ENCODE measurements at places on chromosomes 2 and 18.

DNA sequence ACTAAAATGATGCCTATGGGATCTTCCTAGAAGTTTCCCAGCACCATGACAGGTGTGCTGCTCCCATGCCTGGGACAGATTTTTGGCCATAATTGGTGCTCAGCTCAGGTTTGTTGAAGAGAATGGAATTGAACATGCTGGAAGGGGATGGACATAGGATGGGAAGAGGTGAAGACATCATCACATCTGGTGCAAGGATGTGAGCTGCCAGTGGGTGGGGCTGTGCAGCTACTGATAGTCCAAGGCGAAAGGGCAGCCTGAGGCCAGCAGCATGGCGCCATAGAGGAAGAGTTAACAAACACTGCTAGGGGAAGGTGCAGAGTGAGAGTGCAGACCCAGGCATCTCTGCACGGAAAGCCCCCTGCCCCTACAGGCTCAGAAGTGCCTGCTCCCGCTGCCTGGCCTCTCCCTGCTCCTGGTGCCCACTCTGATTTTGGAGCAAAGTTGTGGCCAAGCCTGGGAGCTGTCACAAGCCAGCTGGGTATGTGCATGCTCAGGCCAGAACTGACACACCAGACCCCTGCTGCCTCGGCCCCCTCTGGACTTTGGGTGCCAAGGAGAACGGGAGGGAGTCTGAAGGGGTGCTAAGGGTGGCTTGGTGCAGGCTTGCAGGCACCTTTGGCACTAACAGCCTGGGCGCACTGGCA is 178.6 kb downstream of the ZBTB7C start:
- no peak for DNase-seq

- DNase-seq: no peak
These were observed 5.4 kb downstream of the CRYGD start for GRCh38 chr2:208118918-208119317.

DNA sequence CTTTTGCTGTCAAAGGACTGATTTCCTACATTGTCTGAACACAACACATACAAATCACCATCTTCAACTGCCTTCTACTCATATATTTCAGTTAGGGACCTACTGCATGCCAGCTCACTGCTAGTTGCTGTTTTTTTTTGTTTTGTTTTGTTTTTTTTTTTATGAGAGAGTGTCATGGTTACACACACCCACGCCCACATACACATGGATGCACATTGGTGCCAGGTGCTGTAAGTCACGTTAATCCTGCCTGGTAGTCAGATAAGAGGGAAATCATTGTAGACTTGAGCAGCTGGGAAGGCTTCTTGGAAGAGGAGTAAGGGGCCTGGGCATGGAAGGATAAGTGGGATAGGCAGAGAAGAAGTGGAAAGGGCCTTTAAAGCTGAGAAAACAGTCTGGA is 209.9 kb downstream of the TDRD15 start:
- no peak for DNase-seq

- DNase-seq: no peak
These were observed 18.3 kb upstream of the ACYP2 start for GRCh38 chr2:54097124-54097523.

- DNase-seq: no peak
These were observed 45.2 kb downstream of the TPO start for GRCh38 chr2:1458432-1458831.

- no peak for DNase-seq
These were observed 324.6 kb upstream of the RND3 start for GRCh38 chr2:150812066-150812465.

- no peak for DNase-seq
These were observed 23.8 kb downstream of the GRHL1 start for GRCh38 chr2:9975328-9975727.

DNA sequence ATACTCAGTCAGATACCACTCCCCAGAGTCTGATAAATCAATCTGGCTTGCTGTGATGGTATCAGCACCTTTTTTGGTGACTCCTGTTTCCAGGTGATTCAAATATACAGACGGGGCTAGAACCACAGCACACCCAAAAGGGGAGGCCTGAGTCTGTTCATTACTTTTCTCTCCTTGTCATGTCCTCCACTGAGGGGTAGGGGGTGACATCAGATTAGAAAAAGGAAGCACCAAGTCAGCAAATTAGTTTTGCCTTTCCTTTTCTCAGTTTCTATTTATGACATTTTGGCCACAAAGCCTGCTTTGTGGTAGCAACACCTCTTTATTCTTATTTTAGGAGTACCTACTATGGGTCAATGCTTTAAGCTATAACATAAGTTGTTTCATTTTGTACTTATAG is 127.4 kb downstream of the CCDC102B start:
- no peak for DNase-seq

- no peak for DNase-seq
These were observed 182.1 kb downstream of the AGAP1 start for GRCh38 chr2:235675678-235676535.

DNA sequence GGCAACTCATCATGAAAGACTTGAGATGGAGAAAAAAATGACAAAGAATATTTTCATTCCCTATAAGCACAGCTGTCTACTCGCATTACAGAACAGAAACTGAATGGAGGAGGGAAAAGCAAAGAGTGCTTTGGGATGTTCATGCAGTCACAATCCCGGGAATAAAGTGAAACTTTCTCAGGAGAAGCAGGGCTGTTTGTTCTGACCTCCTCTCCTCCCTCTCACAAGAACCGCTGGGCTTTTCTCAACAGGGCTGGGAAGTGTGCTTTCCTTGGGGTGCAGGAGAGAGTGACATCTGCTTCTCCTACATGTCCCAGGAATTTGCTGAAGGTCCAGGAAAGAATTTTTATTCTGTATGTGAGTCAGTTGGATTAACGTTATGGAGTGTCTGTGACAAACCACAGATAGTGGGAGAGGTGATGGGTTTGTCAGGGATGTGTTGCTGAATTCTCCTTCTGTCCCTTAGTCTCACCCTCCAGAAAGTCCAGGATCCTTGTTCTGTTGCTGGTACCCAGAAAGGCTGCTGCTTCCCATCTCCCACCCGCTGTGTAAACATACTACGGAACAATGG is 125.6 kb downstream of the HRH4 start:
- DNase-seq: no peak

GRCh38 chr2:191432121-191432520 is 186.9 kb downstream of the MYO1B start:
- no peak for DNase-seq

- no peak for DNase-seq
These were observed 34.0 kb upstream of the STRN start for GRCh38 chr2:37000318-37000717.

- no peak for DNase-seq
These were observed 266.9 kb upstream of the GULP1 start for GRCh38 chr2:188024811-188025210.

- no peak for DNase-seq
These were observed 93.6 kb downstream of the SH3BP4 start for GRCh38 chr2:235045336-235045972.

- no peak for DNase-seq
These were observed 48.8 kb upstream of the TMEFF2 start for GRCh38 chr2:192243488-192243887.

GRCh38 chr2:231058761-231059550 is 2.3 kb downstream of the PSMD1 start:
- no peak for DNase-seq

DNA sequence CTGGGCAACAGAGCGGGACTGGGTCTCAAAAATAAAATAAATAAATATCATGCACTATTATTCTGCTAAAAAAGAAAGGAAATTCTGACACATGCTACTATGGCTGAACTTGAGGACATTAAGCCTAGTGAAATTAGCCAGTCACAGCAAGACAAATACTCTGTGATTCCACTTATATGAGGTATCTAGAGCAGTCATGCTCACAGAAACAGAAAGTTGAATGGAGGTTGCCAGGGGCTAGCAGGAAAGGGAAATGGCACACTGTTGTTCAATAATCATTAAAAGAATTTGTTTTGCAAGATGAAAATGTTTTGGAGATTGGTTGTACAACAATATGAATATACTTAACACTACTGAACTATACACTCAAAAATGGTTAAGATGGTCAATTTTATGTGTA is 60.8 kb downstream of the NCKAP1 start:
- no peak for DNase-seq

GRCh38 chr2:188813315-188813714 is 160.9 kb upstream of the COL3A1 start:
- DNase-seq: no peak

DNA sequence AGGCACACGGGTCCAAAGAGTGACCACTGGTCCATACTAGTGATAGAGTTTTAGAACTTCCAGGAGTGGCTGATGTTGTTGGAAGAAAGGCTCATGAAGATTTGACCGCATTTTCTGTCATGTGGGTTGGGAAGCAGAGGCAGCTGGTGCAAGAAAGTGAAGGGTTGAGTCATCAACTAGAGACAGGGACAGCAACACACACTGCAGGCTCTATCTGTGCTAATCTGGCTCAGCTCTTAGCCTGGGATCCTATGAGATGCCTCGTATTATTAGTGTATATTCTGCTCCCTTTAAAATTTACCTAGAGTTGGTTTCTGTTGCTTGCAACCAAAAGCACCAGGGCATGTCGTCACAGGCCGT is 2.5 kb upstream of the SH3RF3 start:
- no peak for DNase-seq

DNA sequence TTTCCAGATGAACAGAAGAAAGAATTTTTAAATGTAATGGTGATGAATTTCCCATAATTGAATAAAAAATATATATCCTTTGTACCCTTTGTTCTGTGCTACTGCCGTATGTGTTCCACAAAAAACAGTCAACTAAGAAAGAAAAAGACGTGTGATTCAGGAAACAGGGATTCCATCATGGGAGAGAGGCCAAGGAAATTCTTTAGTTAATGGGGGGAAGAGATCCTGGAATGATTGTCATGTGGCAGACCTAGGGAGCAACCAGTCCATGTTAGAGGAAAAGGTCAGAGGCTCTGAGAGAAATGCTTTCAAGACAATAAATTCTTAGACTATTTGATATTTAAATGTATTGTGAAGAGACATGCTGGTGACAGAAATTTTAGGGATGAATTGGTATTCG is 76.6 kb downstream of the CPO start:
- no peak for DNase-seq

DNA sequence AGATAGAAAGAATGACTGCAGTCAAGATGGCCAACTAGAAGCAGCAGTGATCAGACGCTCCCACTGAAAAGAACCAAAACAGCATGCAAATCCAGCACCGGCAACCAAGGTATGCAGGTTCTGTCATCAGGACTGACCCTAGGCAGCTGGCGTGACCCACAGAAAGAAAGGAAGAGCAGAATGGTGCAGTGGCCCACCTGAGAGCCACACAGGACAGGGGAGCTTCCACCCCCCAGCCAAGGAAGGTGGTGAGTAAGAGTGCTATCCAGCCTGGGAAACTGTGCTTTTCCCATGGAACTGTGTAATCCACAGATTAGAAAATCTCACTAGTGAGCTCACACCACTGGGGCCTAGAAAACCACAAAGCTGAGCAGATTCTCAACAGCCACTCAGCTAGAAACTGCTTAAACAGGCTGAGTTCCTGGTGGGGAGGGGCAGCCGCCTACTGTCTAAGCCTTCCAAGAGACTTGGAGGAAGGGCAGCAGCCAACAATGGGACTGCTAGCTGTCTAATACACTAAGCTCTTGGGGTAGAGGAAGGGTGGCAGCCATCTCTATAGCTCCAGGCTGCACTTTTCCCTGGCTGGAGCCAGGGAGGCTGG is 127.9 kb downstream of the EVA1A start:
- DNase-seq: no peak

DNA sequence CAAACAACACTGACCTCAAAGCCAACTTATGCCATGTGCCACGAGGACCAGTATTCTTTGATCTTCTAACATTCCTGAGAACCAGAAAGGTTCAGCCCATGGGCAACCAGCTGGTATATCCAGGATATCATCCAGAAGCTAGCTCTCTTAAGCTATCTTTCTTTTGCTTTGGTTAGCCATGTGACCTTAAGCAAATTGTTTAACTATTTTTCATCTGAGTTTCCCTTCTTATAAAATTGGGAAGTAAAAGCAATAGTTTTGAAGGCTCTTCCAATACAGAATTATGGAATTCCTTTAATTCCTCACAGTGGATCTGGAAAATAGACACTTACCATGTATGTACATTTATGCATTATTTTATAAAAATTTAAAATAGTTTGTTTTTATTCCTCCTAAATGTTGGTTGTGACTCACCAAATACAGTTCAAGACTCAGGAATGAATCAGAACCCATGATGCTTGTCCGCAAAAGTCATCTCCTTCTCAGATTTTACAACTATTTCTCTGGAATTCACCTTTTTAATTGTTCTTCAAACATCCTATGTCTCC is 435.7 kb downstream of the ZEB2 start:
- DNase-seq: no peak

DNA sequence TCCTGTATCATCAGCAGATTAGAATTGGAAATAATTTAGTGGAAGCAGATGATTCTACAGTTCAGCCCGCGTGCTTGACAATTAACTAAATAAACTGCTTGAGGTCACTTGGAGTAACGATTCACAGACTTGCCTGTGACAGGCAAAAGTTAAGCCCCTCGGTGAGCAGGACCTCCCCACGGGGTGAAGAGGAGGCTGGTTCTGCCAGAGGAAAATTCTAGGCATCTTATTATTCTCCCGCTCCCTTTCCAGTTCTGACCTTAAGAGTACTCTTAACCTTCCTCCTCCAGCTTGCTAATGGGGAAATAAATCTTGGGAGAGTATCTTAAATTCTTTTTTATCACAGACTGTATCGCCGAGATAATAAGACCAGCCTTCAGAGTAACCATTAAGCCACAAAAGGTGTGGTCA is 169.7 kb upstream of the SMAD2 start:
- DNase-seq: no peak

DNA sequence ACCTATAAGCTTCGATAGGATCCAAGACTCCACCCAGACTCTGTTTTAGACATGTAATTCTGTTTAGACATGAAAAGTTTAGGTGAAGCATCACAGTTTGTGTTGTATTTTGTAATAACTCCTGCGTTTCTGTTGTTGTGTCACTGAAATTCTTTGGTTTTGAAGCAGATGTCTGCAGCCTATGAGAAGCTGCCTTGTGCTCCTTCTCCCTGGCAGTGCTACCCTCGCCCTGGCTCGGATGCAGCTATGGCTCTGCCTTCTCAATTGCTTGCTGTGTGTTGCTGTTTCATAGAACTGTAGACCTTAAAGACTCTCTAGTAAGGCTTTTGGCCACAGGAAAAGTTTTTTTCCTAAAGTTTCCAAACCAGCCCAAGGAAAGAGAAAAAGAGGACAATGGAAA is 40.2 kb upstream of the ZNF638 start:
- peak; percentile 31 for DNase-seq

- no peak for DNase-seq
These were observed 353.2 kb downstream of the METTL4 start for GRCh38 chr18:2218101-2218500.
